ENCODE measurements at places on chromosomes 7 and 10. TPM values are rescaled to one million over a fixed set of nuclear protein-coding genes. Genes with fewer than 3 reads are reported as not detected.
A peak's percentile ranks its signal among the peaks of the same experiment; 100 is the strongest.

- no peak for DNase-seq
Measured at GRCh38 chr7:92466682-92467081, 11.1 kb downstream of the ERVW-1 start.

DNA sequence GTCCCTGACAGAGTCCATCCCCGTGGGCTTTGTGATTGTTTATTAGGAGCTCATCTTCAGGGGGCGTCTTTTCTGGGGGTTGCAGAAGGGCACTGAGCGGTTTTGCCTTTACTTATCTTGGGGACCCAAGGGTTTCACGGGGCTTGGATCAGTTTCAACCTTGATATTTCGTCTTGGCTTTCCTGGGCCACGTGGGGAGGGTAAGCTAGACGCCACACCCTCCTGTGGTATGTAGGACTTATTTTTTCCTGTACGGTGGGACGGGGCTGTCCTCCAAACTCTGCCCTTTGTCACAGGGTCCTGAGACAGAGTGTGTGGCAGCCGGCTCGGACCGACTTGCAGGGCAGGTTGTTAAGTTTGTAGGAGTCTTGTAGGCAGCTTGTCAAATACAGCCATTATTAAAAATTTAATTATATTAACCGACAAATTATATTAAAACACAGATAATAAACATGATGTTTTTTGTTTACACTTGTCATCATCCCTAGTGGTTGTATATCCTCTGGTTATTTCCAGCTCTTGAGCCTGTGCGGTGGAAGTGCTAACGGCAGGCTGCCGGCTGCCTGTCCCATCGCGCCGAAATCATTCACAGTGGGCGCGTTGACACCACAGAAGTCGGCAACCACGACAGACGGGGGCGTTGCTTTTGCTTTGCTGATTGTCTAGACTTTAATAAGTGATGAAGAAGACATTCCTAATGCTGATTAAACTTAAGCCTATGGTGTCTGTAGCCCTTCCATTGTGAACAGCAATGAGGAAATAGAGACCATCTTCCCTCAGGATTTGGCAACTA, 193.2 kb downstream of the DNAJB6 start:
- no peak for DNase-seq

GRCh38 chr10:79197558-79197957, 128.8 kb downstream of the ZMIZ1 start:
- no peak for DNase-seq

DNA sequence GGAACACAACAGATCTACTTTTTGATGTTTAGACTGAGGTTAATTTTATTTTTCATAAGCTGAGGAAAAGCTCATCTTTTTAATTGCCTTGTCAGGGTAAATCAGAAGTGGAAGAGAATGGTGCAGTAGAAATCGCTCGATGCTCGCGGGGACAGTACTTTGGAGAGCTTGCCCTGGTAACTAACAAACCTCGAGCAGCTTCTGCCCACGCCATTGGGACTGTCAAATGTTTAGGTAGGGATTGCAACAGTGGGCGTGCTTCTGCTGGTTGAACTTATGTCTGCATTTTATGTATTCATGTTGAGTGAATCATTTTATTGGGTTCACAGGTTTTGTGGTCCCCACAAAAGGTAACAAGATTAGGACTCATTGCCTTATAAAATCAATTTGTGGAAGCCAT, 11.7 kb upstream of the HBP1 start:
- DNase-seq, result no peak

GRCh38 chr7:158397885-158398284, 189.7 kb downstream of the PTPRN2 start:
- DNase-seq, result no peak

DNA sequence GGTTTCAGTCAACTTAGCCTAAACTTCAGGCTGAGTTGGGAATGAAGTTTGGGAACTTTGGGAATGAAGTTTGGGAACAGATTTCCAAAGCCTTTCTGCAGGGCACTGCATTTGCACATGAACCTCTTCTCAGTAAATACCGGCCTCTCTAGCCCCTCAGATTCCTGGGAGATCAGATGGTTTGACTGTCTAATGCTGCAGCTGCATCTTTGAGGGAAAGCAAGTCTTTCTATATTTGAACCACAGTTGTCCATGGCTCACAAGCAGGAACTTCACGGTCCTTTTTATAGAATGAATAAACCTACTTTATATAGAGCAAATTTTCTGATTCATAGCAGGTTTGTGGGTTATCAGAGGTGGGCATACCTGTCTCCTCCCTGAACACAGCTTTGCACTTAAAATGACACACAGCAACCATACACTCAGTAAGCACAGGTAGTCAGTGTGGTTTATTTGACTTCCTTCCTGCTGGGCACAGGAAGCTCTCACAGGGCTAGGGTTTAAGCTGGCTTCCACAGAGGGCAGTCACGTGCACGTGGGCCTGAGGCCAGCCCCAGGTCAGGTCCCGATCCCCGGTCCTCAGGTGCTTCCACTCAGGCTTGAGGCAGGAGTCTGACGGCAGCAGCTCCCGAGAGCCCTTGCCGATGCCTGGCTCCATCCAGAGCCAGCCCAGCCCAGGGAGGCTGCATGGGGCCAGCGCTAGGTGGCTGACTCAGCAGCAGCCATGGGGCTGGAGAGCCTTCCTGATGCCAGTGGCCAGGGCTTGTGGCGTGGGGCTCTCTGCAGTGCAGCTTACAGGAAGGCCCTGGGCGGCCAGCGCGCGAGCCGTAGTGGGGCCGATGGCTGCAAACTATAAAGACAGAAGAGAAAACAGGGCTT, 12.8 kb upstream of the MMP21 start:
- DNase-seq, result no peak

- DNase-seq, result no peak
Measured at GRCh38 chr7:101612885-101613515, 16.1 kb downstream of the MYL10 start.

DNA sequence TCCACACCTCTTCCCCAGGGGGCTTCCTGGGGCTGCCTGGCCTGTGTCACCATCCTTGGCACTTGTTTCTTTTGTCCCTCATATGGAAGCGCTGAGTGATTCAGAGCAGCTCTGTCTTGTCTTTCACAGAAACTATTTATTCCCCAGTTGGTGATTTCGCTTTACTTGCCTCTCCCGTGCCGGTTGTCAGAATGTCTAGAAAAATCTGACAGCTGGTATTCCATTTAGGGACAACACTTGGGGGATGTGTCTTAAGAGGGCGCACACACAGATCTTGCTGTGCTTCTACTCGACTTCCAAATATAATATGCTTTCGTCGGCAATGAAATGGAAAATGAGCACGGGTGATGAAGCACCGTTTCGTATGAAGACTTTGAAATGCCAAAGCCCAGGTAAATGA, 611.8 kb downstream of the CALN1 start:
- DNase-seq, result no peak

DNA sequence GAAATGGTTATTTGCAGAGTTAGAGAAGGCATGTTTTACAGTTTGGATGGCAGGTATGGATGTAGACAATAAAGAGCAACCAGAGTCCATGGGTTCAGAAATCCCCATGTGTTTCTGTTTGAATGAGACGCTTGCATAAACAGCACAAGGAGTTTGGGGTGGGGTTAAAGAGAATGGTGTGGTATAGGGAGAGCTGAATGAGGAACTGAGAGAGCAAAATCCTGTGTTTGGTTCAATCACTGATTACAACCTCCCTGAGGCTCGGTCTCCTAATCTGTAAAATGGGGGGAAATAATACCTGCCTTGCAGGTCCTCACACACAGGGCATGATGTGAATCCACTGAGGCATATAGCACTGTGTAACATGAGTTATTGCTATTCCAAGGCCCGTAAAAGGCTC, 23.7 kb downstream of the CAV1 start:
- DNase-seq, result no peak

DNA sequence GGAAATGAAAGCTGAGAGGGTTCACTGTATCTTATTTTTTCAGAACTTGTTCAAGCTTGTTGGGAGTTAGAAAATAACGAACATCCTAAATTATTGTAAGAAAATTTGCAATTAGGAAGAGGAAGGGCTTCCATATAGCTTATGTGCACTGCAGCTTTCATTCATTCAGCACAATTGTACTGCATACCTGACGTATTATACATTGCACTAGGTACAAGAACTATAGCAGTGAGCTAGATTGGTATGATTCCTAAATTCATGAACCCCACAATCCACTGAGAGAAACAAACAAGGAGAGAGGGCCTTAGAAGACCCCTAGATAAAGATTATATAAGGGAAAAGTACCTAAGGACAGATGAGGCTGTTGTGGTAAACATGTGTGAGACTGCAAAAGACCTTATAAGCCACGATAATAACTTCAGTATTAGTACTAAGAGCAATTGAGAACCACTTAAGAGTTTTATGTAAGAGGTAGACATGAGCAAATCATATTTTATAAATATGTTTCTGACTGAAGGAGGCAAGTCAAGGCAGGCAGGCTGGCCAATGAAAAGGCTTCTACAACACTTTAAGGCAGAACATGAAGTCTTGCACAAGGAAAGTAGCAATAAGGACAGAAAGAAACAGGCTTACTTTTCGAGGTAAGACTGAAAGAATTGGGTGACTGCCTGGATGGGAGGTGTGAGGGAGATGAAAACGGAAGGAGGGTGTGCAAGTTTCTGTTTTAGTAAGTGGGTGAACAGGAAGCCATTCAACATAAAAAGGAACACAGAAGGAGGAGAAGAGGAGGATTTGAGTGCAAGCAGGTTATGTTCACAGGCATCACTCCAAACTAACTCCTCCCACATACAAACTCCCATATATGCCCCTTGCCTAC, 77.9 kb upstream of the LRRN3 start:
- no peak for DNase-seq

GRCh38 chr10:48678041-48678440, 6.6 kb upstream of the WDFY4 start:
- no peak for DNase-seq

- no peak for DNase-seq
Measured at GRCh38 chr10:47059606-47060311, 148.5 kb downstream of the PTPN20 start.

GRCh38 chr7:75962607-75963380, 31.6 kb downstream of the TMEM120A start:
- peak; percentile 78 for DNase-seq

- no peak for DNase-seq
Measured at GRCh38 chr10:93277360-93277759, 203.7 kb downstream of the CYP26A1 start.

- DNase-seq, result peak; percentile 95
Measured at GRCh38 chr10:34102893-34103506, 712.1 kb downstream of the PARD3 start.

- DNase-seq, result no peak
Measured at GRCh38 chr7:23268167-23268566, 21.6 kb downstream of the GPNMB start.

GRCh38 chr7:64686493-64687184, 20.7 kb downstream of the ZNF107 start:
- no peak for DNase-seq

DNA sequence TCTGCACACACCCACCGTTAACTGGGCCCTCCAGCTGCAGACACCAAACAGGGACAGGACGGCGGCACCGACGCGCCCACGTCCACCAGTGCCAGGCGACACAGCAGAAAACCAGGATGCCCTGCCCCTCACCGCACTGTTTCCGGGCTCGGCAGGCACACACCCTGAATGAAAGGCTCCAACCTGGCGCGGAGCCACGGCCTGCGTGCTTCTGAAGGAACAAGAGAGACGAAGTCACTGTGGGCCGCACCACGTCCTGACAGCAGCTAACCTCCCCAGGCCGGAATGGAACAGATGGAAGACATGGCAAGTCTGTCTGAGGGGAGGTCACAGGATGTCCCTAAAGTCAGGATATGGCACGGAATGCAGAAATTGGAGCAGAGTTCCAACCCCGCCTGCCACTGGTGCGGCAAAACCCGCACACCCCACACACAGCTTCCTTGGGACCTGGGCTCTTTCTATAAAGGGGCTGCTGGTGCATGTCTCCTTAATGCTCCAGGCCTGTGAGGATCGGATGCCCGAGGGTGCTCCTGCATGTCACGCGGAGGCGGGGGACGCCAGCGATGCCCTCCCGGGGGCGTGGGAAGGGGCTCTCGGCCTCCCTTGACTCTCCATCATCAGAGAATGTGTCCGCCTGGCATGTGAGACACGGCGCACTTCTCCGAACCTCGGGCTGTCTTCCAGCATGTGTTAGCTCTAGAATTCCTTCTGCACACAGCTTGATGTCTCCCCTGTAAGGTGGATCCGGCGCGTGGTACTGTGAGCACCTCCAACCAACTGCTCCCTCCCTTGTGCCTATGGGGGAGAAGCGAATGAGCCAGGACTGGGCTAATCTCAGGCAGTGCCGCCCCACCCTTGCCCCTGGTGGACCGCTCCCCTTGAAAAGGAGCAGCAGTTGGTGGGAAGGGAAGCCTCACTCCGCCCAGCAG, 3.9 kb upstream of the GPER1 start:
- no peak for DNase-seq

- no peak for DNase-seq
Measured at GRCh38 chr10:2445370-2445769, 622.0 kb upstream of the PFKP start.

- DNase-seq, result no peak
Measured at GRCh38 chr7:44046321-44047061, 2.0 kb downstream of the DBNL start.

DNA sequence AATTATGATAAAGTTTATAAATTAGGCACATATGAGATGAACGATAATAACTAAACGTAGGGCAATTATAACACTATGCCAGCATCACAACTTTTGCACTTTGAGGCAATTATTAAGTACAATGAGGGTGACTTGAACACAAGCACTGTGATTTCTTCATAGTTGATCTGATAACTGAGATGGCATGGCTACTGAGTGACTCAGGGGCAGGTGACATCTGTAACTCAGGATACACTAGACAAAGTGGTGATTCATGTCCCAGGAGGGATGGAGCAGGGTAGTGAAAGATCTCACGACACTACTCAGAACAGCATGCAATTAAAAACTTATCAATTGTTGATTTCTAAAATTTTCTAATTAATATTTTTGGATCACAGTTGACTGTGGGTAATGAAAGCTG, 98.3 kb upstream of the ARHGAP21 start:
- DNase-seq, result peak; percentile 33

- DNase-seq, result no peak
Measured at GRCh38 chr10:78042058-78042751, 8.5 kb downstream of the RPS24 start.

DNA sequence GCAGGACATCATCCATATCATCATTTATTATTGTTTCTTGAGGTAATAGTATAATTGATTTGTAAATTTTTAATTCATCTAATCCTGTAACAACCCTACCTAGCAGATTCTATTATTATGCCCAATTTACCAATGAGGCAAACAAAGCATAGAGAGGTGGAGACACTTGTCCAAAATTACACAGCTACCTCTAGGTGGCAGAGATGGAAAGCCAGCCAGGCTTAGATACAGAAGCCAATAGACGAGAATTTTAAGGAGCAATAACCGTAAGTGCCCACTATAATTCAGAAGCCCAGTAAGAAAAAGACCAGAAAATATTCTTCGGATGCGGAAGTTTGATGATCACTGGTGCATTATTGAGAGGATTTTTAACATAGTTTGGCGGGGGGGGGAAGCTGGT, 54.0 kb downstream of the ANK3 start:
- no peak for DNase-seq

GRCh38 chr7:67105377-67105776, 108.7 kb downstream of the TYW1 start:
- peak; percentile 60 for DNase-seq

GRCh38 chr10:88330174-88330573, 252.9 kb downstream of the RNLS start:
- DNase-seq, result no peak

Gene PNLIPRP1
- not detected for polyA plus RNA-seq

Gene PON1
- not detected for polyA plus RNA-seq

Gene ANKRD2
- polyA plus RNA-seq, result 0.26 TPM

Gene CNPY1
- not detected for polyA plus RNA-seq

Gene CCDC146
- polyA plus RNA-seq, result 1.2 TPM

Gene AHCYL2
- polyA plus RNA-seq, result 10.4 TPM

Gene AOAH
- polyA plus RNA-seq, result not detected

Gene AKR1C4
- polyA plus RNA-seq, result not detected

Gene SPDYE2
- polyA plus RNA-seq, result not detected

Measured in fibroblast of lung (primary cell).